ENCODE measurements at places on chromosomes 1 and 21. TPM values are rescaled to one million over a fixed set of nuclear protein-coding genes. Genes with fewer than 3 reads are reported as not detected.

The ADAMTSL4 gene
- 6.8 TPM for total RNA-seq

The FCER1G gene
- not detected for total RNA-seq

The LORICRIN gene
- total RNA-seq: not detected

The JMJD4 gene
- 29.9 TPM for total RNA-seq

The CRYAA gene
- not detected for total RNA-seq

The GLIS1 gene
- total RNA-seq: 0.05 TPM

The FNDC5 gene
- 0.20 TPM for total RNA-seq

The RUNX3 gene
- total RNA-seq: 5.7 TPM

The BRDT gene
- total RNA-seq: not detected
